ENCODE measurements at places on chromosomes 5 and 9.

DNA sequence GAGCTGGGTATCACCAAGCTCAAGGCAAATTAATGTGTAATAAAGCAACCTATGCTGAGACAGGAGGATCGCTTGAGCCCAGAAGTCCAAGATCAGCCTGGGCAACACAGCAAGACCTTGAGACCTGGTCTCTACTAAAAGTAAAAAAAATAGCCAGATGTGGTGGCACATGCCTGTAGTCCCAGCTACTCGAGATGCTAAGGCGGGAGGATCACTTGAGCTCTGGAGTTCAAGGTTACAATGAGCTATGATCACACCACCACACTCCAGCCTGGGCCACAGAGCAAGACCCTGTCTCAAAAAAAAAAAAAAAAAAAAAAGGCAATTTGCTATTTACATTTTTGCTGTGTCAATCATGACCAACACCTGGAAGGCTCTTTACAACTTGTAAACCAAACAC lies 5.2 kb downstream of the STRBP start:
- no peak for DNase-seq

DNA sequence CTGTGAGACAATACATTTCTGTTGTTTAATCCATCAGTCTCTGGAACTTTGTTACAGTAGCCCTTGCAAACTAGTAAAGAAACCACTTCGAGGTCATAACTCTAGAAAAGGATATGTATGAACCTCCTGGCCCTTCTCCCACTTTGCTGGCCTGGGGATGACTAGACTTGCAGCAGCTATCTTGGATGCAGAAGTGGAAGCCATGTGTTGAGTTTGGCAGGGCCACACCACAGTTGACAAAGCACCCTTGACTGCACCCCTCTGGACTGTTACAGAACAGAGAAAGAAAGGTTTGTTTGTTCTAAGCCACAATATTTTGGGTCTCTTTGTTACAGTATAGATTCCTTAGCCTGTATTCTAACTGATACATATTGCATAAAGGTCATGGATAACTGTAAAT lies 183.2 kb upstream of the TAS2R1 start:
- DNase-seq, result no peak

GRCh38 chr9:131393622-131394463 lies at the start of gene PRRC2B:
TSS of gene PRRC2B (plus strand) at chr9:131394086. CDS start at chr9:131430145, 36,059 bp downstream.
- DNase-seq, result peak; percentile 93

DNA sequence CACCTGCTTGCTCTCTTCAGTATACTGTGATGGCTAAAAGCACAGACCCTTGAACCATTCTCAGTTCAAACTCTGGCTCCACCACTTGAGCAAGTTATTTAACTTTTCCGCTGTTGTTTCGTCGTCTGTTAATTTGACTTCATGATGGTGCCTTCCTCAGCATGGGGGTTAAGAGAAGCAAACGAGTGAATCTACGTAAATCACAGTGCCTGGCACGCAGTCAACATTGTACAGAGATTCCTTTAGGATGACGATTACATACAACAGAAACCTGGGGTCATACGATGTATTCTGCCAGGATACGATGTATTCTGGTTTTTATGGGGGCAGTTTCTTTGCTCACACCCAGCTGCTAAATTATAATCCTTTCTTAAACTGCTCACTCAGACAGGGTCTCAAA lies 515.6 kb downstream of the CCDC171 start:
- DNase-seq, result no peak

All from femur (tissue), 1 donor.